ENCODE measurements at places on chromosomes 3 and 15.

DNA sequence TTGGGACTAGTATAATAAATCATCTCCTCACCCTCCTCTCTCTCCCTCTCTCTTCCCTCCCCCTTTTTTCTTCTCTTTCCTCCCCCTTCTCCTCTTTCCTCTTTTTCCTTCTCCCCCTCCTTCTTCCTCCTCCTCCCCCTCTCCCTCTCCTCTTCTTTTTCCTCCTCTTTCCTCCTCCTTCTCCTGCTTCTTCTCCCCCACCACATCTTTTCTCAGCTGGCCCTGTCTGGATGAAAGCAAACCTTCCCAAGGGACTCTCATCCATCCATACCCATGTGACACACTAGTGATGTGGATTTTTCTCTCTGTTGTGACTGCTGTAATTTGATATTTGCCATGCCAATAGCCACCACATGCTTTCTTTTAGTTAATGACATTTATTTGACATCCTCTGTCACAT is 127.2 kb downstream of the EBLN2 start:
- peak; percentile 79 for DNase-seq

- no peak for DNase-seq
Measured at GRCh38 chr15:57957113-57957512, 108.4 kb downstream of the ALDH1A2 start.

DNA sequence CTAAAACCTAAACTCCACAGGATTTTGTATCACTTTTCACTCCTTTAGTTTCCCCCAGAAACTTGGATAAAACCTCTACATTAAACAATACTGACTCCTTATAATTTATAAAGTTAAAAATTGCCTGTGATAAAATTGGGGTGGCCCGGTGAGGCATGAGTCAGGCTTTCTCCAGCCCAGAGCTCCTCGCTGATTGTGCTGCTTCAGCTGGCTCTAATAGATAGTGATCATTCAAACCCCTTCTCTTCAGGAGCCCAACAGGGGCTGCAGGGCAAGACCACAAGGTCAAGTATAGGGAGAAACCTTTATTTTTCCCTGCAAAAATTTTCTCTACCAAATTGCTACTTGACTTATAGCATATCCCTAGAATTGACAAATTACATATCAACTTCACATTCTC is 308.2 kb downstream of the PLCL2 start:
- DNase-seq: no peak

- DNase-seq: peak; percentile 24
Measured at GRCh38 chr15:88161636-88162035, 94.9 kb downstream of the NTRK3 start.

DNA sequence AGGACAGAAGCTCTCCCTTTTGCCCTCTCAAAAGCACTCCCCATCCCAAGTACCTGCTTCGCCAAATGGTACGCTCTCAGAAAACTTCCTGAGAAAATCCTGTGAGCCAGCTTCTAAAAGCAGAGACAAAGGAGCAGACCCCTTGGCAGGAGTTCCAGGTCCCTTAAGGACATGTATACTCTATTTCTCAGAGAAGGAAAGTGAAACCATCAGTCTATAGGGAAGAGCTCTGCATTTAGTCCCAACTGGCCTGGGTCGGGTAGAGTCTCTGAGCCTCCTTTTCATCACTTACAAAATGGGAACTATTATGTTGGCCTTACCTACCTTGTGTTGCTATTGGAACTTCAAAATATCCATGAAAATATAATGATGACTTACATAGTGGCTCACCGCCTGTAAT is 19.7 kb downstream of the DAPK2 start:
- DNase-seq: no peak

DNA sequence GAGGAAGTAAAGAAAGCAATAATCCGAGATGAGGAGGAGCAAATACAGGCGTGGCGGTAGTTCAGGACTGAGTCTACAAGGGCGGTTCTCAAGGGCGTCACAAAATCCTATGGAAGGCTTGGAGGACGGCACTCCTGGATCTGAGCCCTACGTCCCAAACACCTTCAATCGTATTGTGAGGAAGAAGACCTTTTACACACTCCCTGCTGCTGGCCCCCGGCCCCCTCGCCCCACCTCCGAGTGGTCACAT is 747 bp downstream of the PLD1 start:
- DNase-seq: peak; percentile 73

DNA sequence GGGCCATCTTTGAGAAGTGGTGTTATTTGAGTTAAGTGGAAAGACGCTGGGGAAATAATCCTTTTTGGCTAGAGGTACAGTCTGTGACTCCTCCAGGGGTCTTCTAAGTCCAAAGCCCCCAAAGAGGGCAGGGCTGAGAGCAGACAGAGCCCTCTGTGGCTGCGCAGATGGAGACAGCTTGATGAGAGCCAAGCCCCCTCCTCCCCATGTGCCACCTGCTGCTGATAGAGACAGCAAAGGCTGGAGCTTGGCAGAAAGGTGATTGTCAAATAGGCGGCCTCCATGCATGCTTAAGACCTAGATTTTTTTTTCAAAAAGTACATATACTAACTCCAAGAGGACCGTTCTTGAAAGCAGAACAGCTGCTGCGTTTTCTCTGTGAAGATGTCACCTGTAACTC is 72.4 kb downstream of the CRYGS start:
- no peak for DNase-seq

DNA sequence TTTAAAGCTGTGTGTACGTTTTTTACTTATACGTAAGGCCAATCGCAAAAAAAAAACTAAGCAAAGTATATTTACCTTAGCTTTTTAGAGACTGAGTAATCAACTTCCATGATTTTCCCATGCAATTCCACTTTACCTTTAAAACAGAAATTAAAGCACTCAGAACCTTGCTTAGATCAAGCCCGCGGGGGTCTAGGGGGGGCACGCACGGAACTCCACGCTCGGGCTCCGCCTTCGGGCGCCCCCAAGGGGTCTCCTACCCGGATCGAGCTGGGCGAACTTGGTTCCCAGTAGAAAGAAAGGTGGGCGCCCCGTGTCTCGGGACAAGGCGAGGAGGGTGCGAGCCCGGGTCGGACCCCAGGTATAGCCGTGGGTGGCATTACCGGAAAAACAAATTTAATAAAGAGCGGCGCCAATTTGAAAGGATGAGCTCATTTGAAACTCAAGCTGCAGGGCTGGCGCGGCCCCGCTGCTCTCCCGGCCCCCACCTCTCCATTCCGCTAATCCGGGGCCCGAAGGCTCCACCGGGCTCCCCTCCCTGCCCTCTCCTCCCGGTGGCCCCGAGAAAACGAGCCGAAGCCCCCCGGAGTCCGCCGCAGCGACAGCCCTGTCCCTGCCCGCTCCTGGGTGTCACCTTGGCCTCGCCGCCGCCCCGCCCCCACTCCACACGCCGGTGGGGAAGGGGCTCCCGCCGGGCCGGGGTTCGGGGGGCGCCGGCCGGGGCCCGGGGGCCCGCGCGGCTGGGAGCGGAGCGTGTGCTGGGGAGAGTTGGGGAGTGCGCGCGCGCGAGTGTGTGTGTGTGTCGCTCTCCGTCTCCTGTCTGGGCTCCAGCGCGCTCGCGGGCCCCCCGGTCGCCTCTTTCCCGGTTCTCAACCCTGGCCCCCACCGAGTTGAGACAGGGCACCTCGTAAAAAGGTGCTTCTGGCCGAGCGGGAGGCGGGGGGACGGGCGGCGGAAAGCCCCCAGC is 1.5 kb downstream of the IGF2BP2 start:
- DNase-seq: peak; percentile 45

- DNase-seq: no peak
Measured at GRCh38 chr15:64152507-64153387, 1.2 kb downstream of the SNX22 start.

- DNase-seq: peak; percentile 42
Measured at GRCh38 chr3:138862924-138863775, 28.4 kb upstream of the PIK3CB start.

DNA sequence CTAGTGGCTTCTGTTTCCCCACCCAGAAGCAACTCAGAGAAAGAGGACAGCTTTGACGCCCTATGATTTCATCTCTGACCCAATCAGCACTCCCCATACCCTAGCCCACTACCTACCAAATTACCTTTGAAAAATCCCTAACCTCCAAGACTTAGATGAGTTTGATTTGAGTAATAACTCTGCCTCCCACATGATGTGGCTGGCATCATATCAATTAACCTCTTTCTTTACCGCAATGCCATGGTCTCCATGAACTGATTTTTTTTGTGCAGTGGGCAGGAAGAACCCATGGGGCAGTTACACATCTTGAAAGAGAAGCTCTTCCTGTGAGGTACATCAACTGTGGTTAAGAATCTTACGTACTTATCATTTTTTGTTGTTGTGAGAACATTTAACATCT is 25.5 kb upstream of the APOD start:
- no peak for DNase-seq

- DNase-seq: no peak
Measured at GRCh38 chr15:99645951-99646350, 80.2 kb downstream of the MEF2A start.
